Occipital lobe (tissue), 3 donors: ENCODE measurements at places on chromosomes 2 and 18. TPM values are rescaled to one million over a fixed set of nuclear protein-coding genes. Genes with fewer than 3 reads are reported as not detected.

- DNase-seq = no peak
These were observed 49.4 kb upstream of the PNPT1 start for GRCh38 chr2:55742996-55743395.

DNA sequence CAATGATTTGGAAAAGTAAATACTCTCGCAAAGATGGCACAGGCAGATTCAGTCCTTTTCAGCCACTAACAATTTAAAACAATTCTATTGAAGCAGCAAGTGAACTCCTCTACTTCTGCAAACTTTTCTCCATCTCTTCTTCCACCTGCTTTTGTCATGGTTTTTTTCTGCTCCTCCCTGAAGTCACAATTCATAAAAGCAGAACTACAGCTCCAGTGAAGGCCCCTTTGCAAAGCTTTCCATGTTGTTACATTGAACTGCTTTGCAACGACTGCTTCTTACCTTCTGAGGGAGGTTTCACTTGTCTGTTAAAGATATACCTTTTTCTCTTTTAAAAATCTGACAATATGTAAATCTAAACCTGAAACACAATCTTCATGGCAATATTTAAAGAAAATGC is 3.7 kb upstream of the SERTAD2 start:
- DNase-seq = no peak

- no peak for DNase-seq
These were observed 89.4 kb downstream of the MYOM1 start for GRCh38 chr18:3130344-3130743.

Gene LONRF2
- total RNA-seq = 58.3 TPM

Gene SH3RF3
- 12.3 TPM for total RNA-seq

- DNase-seq = no peak
These were observed 222.9 kb upstream of the AGAP1 start for GRCh38 chr2:235270956-235271355.
